ENCODE measurements at places on chromosomes 5 and 9.

DNA sequence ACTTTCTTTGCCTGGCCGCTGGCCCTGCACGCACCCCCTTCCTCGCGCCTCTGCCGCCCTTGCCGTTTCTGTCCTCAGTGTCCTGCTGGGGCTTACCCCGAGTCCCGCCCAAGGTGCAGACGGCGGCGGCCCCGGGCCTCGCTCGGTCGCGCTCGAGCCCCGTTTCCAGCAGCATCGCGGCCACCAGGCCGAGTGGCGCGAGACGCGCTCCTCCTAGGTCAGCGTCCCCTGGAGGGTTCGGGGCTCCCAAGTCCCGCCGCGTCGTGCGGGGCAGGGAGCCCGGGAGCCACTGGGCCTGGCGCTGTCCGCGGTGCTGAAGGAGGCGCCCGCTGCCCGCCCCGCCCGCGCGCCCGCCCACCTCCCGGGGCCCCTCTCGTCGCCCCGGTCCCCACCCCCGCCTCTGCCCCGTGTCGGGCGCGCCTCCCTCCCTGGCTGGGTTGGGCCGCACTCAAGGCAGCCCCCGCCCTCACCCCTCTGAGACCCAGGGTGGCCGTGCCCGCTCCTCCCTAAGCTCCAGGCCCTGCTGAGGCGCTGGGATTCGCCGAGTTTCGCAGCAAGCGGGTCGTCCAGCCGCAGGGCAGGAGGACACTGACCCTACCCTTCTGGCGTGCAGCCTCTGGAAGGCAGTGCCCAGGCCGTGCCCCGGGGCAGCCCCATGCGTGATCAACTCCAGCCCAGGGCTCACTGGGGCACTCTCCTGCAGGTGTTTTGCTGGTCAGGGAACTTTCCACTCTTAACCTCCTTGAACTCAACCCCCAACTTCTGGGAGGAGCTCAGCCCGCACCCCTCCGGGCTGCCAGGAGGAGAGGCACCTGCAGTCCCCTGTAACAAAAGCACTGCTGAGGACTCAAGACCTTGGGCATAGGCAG, at the start of gene LHX3:
TSS of gene LHX3 (minus strand) at position 291 of the 869 bp plus-strand sequence. CDS start at position 175, 116 bp downstream.
- peak; percentile 90 for DNase-seq

DNA sequence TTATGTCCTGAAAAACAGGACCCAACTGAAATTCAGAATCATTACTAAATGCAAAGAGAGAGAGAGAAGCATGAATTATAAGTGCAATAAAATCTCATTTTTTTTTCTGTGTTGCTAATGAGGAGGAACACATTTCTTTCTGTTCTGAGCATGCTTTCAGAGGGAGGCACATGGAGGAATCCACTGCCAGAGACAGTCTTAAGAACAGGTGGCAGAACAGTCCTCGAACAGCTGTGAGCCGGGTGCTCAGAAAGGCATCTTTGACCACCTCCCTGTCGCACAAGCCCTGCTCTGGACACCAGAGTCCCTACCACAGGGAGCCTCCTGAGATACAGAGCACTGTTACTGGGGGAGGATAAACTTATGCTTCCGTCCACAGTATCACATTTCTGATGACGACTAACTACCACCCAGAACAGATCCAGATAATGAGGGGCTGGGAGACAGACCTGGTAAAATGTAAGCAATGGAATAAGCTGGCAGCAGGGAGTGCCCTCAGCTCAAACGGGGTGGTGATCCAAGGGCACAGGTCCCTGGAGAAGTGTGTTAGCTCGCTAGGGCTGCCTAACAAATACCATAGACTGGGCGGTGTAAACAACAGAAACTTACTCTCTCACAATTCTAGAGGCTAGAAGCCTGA, 134.0 kb downstream of the SLC1A3 start:
- DNase-seq: peak; percentile 83

DNA sequence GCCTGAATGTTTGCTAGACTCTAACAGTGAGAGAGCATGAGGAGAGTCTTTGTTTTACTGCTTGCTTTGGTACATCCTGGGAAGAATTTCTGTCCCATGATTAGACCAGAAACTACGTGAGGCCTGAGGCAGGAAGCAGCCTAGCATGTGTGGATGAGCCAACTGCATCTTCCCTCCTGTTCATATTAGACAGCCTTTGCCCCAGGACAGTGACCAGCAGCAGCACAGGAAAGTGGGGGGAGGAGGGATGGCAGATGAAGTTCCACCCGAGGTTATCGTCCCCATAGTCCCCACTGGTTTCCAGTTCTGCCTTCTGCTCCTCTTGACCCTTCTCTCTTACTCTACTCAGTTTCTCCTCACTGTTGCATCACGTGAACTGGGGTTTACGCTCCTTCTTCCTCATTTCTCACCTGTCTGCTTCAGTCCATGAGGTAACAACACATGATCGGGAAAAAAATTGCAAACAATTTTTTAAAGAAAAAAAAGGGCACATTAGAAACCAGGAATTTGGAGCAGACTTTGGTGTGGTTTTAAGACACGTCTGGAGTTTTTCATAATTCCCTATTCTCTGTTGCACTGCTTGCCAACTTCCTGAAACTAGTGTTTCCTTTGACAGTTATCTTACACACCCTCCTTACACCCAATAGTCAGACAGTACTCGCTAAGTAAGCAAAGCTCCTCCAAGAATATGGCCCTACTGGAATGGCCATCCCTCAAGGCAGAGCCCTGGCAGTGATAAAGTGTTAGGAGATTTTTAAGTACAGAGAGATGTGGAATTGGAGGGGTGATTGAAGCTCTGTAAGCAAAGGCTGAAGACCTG, 84.1 kb downstream of the SNX18 start:
- DNase-seq: peak; percentile 74

DNA sequence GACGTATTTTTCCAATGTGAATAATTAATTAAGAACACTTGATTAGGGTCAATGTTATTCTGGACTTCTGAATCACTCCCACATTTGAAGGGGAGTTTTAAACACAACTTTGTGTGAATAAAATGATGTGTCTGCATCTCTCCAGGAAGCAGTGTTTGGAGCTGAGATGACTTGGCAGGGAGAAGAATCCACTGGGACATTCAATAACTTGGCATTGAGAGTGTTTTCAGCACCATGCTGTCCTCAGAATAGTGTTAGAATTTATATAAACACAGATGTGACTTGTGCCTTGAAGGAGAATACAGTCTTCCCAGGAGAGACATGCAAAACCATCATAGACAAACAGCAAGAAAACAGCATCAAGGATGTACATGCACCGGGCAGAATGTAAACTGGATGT, 32.7 kb upstream of the KCNMB1 start:
- DNase-seq: no peak

DNA sequence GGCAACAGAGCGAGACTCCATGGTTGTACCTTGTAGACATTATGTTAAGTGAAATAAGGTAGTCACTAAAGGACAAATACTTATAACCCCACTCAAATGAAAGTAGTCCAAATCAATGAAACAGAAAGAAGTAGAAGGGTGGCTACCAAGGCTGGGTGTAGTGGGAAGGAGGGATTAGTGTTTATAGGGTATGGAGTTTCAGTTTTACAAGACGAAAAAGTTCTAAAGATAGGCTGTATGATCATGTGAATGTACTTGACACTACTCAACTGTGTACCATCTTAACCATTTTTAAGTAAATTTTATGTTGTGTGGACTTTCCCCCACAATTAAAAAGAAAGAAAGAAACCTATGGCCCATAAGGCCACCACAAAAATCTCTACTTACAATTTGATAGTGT, 32.2 kb downstream of the ALDH7A1 start:
- no peak for DNase-seq

DNA sequence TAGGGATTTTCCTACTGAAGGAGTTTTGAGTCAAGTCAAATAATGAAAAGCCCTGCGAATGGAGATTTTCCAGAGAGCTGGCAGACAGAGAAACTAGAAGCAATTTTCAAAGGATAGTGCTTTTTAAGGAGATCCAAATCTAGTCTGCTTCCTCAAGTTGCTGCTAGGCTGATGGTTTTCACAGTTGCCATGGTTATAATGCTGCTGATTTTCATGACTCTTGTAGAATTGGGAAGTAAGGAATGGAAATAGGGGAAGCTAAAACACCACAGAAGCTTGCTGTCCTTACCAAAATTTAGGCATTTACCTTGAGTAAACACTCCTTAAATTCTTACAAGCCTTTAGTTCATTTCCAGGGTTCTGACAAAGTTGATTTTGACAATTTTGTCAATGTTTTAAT, 30.1 kb upstream of the HAPLN1 start:
- DNase-seq: no peak

GRCh38 chr9:69719367-69719766, 40.4 kb downstream of the PTAR1 start:
- no peak for DNase-seq

DNA sequence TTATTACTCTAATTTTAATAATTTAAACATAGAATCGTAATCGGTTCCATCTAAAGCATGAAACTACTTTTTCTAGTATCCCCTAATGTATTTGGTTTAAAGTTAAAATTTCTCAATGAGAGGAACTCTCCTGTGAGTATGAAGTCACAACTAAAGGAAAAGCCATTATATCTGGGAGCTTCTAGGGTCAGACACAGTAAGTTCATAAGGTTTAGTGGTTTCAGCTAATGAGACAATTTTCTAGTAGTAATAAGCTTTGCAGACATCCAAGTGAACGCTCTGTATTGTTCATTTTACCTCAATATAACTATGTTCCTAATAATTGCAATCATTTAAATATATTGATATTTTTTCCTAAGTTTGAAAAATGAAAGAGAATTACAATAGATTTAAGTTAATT, 364.4 kb upstream of the CDH9 start:
- no peak for DNase-seq

DNA sequence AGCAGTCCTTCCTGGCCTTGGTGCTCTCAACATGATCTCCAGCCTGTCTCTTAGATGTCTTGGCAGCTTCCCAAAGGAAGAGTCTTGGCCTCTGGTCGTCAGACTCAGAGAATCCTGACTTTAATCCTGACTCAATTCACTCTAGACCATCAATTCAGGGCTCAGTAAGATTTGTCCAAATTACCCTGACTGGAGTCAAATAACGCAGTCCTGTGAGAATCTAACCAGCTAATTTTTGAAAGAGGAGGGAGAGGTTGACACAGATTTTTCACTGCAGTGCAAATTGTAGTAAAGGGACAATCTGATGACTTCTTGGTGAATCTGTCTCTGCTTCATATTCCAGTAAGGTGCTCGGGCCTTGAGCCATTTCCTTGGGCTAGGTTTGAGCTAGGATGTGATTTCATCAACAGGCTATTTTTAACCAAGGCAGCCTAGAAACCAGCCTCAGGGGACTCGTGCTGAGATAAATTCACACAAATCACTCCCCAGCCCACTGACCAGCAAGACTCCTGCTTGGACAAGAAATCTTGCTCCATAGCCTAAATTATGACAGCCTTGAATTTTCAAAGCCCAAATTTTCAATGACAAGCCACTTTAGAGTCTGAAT, 257.4 kb downstream of the ENC1 start:
- peak; percentile 89 for DNase-seq

DNA sequence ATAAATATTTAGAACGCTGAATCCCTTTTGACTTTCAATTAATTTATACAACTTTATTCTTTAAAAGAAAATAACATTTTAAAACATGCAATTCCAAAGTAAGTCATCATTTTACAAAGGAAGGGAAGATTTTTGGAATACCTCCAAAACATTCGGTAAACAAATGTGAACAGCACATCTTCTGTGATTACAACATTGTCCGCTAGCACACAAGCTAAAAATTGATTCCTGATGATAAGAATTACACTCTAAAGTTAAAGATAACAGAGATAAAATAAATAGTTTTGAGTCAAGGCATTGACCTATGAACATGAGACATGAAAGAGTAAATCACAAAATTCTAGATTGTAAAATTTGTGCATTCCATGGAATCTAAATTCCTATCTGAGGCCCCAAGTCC, 56.2 kb upstream of the TRAF1 start:
- no peak for DNase-seq

DNA sequence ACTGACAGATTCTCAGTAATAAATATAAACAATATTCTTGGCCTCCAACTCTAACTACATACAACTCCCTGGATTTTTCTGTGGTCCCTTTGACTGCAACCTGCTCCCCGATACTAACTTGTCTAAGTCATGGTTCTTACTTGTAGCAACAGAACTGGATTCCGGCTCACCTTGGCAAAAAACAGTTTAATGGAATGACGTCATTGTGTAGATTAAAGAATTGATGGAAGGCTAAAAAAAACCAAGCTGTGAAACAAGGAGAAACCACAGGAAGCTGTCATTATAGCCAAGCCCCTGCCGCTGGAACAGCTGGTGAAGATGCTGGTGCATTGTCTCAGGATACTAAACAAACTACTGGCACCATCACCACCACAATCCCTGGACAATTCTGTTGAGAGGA, 11.4 kb upstream of the ADAMTS19 start:
- DNase-seq: no peak

GRCh38 chr5:14932902-14933469, 61.4 kb upstream of the ANKH start:
- DNase-seq: no peak

- DNase-seq: no peak
Observed at GRCh38 chr5:117559005-117559844, 984.6 kb upstream of the SEMA6A start.

DNA sequence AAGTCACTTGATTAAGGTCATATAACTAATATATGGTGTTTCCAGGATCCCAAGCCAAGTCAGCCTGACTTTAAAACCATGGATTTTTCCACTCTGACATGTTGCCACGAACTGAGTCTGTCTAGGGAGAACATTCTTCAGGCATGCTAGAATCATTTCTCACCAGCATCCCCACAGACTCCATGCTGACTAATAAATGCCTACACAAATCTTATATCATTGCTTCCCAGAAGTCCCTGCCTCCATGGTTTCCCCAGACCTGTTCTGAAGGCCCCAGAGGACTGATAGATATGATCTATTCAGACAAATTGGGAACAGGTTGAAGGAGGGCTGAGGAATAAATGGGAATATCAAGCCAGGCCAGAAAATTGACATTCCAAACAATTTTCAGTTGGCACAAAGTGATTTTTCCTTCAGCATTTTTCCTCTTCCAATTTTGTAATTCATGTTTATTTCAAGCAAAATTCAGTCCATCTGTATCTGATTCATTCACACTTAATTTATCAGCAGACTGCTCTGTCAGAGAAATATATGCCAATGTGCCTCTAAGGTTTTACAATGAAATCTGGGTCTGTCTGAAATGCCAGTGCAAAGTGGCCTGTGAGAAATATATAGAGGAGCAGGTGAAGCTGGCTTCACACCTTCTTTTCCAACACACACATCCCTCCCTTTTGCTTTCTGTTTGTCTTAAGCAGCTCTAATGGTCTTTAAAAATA, 413.6 kb upstream of the TNC start:
- peak; percentile 24 for DNase-seq

- no peak for DNase-seq
Observed at GRCh38 chr9:124482431-124483031, 24.7 kb downstream of the NR5A1 start.
